ENCODE measurements at places on chromosomes 12 and 14.

DNA sequence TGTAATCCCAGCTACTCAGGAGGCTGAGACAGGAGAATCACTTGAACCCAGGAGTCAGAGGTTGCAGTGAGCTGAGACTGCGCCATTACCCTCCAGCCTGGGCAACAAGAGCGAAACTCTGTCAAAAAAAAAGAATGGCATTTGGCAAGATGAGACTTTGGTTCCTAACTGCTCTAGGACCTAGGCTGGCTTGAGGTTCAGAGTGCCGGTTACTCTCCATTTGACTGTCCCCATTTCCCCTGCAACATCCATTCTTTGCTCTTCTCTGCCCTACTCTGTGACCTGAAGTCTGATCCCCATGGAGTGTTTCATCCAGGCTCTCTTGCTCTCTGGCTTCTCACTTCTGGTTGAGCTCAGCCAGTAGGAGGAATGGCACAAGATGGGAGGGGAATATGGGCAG, 26.2 kb upstream of the PPP4R3A start:
- H3K36me3 ChIP-seq, result no peaks in the 10 kb centered on the region
- DNase-seq, result no peak
- H3K27me3 ChIP-seq, result no peaks in the 10 kb centered on the region
- H3K4me1 ChIP-seq, result no peaks in the 10 kb centered on the region
- H3K4me3 ChIP-seq, result no peak overlapping the region
- no peak overlapping the region for H3K27ac ChIP-seq

DNA sequence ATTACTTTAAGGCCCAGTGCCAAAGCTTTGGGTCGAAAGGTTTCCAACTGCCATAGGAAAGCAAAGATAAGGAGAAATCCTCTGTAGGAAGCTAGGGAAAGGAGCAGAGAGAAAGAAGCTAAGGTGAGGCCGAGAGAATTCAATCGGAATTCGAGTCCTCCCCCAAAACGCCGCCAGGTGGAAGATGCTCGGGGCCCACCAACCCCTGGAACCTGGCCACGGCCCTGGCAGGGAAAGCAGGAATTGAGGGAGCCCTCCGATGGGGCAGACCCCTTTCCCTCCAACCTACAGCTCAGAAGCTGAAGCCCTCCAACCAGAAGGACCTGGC, 498 bp downstream of the GMFB start:
- H3K36me3 ChIP-seq, result peaks cover 19% of the 10 kb centered on the region
- no peak for DNase-seq
- H3K27me3 ChIP-seq, result no peaks in the 10 kb centered on the region
- H3K4me3 ChIP-seq, result peak overlapping the region; percentile 74
- peaks cover 14% of the 10 kb centered on the region for H3K4me1 ChIP-seq

DNA sequence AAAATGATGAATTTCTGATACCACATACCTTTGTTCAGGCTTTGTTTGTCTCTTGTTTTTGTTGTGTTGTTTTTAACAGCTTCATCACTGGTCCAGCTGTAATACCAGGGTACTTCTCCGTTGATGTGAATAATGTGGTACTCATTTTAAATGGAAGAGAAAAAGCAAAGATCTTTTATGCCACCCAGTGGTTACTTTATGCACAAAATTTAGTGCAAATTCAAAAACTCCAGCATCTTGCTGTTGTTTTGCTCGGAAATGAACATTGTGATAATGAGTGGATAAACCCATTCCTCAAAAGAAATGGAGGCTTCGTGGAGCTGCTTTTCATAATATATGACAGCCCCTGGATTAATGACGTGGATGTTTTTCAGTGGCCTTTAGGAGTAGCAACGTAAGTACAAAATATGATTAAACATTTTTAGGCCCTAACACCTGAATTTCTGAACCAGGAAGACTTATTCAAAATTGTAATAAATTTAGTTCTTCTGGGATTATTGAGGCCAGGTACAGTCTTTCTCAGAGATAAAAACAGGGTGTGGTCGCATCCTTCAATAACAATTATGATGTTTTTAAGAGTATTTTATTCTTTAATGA, 22.4 kb downstream of the RXYLT1 start:
- H3K36me3 ChIP-seq, result no peaks in the 10 kb centered on the region
- DNase-seq, result peak; percentile 12
- H3K27ac ChIP-seq, result no peak overlapping the region
- H3K4me3 ChIP-seq, result no peak overlapping the region

DNA sequence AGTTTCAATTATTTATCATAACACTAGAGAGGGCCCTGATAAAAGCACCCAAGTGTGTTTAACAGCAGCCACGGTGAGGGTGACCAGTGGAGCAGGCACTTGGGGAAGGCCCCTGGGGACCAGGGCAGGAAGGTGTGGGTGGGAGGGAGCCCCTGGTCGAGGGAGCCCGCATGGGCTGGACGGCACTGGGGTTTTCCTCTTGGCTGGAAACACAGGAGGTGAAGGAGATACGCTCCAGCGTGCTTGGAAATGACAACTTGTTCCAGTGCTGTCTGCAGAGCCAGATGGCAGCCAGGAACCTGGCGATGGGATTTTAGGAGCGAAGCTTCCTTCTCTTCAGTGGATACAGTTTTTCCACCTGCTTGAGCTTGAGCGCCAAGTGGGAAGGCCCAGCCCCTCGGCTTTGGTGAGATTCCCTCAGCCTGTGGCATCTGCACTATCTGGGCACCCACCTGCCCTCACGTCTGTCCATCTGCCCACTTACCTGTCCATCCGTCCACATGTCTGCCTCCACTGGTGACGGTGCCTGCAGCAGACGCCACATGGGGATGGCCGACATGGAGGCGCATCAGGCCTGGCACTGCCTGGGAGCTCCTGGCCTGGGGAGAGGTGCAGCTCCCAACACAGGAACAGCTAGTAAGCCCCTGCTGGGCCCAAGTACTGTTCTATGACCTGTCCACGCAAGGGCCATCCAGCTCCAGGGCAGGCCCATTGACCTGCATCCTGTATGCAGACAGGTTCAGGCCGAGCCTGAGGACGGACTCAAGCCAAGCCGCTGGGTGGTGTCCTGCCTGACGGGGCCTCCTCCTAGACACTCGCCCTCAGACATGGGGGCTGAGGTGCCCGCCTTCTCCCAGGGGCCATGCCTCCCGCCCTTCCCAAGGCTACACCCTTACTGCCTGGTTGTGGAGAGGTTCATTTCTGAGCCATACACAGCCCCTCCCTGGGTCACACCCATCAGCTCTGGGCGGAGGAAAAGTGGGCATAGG, 192.2 kb upstream of the C14orf180 start:
- DNase-seq, result no peak
- H3K4me1 ChIP-seq, result no peaks in the 10 kb centered on the region
- H3K4me3 ChIP-seq, result no peak overlapping the region
- peaks cover 6% of the 10 kb centered on the region for H3K27me3 ChIP-seq
- no peak overlapping the region for H3K27ac ChIP-seq

- DNase-seq, result no peak
- no peak overlapping the region for H3K4me3 ChIP-seq
- H3K27ac ChIP-seq, result no peak overlapping the region
- H3K27me3 ChIP-seq, result no peaks in the 10 kb centered on the region
- H3K4me1 ChIP-seq, result no peaks in the 10 kb centered on the region
Observed at GRCh38 chr12:93664573-93665138, 12.5 kb upstream of the CRADD start.

Data from SJSA1 (cell line).